T-helper 17 cell (primary cell): ENCODE measurements at places on chromosomes 12 and 14.

GRCh38 chr12:27777141-27777540 lies 2.9 kb upstream of the KLHL42 start:
- DNase-seq = no peak

DNA sequence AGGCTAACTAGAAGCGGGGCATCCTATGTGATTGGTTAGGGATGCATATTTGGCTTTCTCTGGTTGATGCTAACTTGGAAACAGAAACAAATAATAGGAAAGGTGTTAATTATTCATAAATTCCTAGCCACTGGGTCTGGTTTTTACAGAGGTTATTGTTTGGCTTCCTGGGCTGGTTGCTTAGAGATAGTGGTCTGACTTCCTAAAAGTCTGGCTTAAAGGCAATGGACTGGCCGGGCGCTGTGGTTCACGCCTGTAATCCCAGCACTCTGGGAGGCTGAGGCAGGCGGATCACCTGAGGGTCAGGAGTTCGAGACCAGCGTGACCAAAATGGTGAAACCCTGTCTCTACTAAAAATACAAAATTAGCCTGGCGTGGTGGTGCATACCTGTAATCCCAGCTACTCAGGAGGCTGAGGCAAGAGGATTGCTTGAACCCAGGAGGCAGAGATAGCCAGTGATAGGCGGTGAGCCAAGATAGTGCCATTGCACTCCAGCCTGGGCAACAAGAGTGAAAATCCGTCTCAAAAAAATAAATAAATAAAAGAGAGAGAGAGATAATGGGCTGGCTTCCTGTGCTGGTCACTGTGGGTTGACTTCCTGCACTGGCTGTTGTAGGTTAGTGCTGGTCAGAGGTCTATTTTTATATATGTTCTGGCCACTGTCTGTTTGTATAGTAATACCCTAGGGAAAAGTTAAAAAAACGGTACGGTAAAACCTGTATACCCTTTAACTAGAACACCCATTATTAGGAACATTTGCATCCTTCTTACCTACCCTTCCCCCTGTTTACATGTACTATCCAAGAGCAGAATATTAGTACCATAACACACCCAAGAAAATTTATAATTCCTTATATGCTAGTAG lies 24.1 kb downstream of the OR6S1 start:
- DNase-seq = no peak

- no peak for DNase-seq
These were observed 492.4 kb upstream of the TMPO start for GRCh38 chr12:98022961-98023360.

DNA sequence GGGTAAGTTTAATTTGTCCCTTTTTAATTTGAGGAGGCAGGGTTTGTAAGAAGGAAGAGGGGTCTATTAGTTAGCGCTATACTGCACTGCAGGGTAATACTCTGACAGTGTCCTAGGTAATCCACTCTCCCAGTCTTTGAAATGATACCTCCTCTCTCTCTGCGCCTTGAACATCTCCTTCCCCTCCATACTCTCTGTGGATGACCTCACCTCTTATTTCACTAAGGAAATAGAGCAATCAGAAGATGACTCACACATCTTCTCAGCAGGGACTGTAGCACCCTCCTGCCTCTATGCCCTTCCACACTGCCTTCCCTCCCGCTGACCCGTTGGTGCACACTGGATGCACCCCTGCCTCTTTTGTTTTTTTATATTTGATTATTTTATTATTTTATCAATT lies 94.2 kb downstream of the GRIP1 start:
- no peak for DNase-seq

GRCh38 chr12:129169928-129170327 lies 316.6 kb downstream of the GLT1D1 start:
- DNase-seq = no peak

- DNase-seq = no peak
These were observed 24.7 kb downstream of the CLEC2D start for GRCh38 chr12:9694241-9694640.

- DNase-seq = no peak
These were observed 93.5 kb upstream of the ETV6 start for GRCh38 chr12:11555743-11556625.

GRCh38 chr12:126781593-126781992 lies 1485.4 kb upstream of the TMEM132C start:
- no peak for DNase-seq

DNA sequence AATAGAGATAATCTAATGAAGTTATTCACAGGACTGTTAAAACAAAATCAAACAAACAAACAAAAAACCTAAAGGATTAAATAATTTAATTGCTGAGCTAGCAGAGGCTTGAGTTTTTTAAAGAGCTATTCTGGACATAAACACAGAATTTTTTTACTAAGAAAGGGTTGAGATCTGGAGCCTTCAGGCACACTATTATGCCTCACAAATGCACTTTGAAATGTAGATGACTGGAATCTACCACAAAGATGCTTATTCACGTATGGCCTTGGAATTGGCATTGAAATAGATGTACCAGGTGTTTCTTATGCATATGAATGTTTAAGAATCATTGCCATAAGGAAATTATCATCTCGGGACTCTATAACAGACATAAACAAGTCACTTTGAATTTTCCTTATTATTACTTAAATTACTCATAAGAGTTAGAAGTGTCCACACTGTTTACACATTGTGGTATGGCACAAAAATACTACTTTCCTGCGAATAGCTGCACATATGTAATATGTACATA lies 21.6 kb downstream of the PUS7L start:
- no peak for DNase-seq
